ENCODE measurements at places on chromosomes 11 and 22. TPM values are rescaled to one million over a fixed set of nuclear protein-coding genes. Genes with fewer than 3 reads are reported as not detected.

DNA sequence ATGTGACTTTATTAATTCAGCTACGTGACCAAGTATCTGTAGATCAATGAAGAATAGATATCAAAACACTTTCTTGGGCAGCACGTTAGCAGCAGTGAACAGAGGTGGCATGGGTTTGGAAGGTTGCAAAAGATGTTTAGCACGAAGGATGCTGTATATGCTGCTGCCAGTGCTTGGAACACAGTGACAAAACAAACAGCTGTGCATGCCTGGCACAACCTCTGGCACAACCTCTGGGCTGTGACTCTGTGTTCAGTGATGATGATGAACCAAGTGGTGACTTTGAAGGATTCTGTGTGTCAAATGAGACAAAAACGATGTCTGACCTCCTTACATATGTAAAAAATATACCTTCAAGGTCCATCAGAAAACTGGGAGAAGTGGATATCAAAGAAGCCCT, 104.7 kb downstream of the TBC1D22A start:
- DNase-seq, result no peak

CSNK1E gene
- 115 TPM for total RNA-seq

GPR83 gene
- total RNA-seq, result 0.09 TPM

DNA sequence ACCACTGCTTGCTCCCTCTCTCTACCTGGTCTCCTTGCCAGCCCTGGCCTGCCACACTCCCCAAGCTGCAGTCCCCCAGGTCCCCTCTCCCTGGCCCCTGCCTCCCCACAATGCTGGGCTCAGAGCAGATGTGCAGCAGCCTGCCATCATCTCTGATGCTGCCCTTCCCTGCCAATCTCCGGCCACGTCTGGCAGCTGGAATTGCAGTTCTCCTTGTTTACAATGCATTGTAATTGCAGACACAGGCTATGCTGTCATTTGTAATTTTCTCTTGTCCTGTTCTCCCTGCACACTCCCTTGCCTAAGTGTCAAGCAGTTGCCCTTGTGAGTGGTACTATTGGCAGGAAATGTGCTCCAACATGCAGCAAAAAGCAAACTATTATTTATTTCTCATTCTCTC, 222.3 kb downstream of the NTM start:
- no peak for DNase-seq

FERMT3 gene
- 130 TPM for total RNA-seq

DNA sequence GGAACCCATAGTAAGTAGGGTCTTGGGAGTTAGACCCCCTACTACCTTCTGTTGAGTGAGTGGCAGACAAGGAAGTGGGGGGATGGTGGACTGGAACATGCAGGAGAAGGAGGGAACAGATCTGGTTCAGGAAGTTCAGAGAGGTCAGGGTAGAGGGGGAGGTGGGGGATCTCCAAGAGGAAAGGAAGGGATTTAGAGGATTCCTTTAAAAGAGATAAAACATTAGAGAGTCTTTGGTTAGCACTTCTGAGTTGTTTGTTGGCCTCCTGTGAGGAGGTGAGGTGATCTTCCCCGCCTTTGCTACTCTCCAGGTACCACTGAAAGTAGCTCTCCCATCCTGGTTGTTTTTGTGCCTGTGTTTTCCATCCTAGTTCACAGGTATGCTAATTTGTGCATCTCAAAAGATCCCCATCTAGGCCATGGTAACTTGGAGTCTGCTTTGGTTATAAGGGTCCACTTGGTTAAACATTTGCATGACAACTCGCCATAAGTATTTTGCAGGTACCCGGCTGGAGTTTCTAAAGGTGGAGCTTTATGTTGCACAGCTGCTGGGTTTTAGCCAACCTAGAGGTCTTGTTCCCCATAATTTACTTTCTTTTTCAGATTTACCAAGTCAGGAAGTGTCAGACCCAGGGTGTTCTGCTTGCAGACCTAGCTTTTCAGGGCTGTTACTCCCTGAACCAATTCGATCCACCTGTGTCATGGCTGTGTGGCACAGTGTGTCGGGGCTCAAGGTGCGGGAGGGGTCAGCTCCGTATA, 79.3 kb upstream of the SORL1 start:
- no peak for DNase-seq

- DNase-seq, result no peak
These were observed 18.4 kb downstream of the DEUP1 start for GRCh38 chr11:93348930-93349329.

JHY gene
- 2.8 TPM for total RNA-seq

DNA sequence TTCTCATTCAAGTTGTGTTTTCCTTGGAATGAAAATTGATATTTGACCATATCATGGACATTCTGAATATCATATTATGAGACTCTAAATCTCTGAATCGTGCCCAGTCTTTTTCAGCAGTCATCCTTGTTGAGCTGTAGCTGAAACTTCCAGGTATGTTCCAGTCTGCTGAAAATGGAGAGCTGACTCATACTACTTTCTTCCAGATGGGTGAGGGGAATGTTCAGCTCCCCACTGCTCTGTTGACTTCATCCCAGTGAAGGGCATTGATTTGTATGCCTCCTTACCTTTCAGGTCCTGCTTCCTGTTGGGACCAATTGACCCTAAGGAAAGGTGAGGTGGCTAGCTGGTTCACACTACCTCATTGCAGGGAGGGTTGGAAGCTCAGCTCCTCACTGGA, 3.5 kb downstream of the OR5P2 start:
- DNase-seq, result no peak

DNA sequence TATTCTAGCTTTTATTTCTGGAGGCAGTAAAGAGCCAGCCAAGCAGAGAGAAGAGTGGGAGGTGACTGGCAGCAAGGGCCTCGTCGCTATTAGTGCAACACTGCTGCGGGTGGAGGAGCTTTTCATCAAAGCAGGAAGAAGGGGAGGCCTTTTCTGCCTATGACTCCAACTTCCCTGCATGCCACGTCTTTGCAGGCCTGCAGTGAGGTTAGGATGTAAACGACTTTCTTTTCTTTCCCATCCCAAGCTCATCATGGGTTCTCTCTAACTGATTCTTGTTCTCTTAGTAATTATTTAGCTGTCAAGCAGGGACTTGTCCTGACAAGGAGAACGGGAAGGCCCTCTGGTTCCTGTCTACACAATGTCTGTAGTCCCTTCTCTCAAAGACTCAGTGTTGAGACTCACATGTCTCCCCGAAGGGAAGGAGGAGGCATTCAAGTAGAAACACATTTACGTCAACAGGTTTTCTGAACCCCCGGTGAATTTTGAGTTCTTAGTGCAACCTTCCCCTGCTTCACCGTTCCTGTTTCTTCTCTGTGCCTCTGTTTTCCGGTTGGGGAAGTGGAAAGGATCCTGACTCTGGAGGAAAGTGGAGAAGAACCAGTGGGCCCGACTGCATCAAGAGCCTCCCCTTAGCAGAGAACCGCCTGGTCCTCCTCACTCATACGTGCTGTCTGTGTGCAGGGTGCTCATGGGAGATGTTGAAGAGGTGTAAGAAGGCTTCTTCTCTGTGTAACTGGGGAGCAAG, 56.9 kb downstream of the PACS1 start:
- DNase-seq, result peak; percentile 57

WT1 gene
- not detected for total RNA-seq

DNA sequence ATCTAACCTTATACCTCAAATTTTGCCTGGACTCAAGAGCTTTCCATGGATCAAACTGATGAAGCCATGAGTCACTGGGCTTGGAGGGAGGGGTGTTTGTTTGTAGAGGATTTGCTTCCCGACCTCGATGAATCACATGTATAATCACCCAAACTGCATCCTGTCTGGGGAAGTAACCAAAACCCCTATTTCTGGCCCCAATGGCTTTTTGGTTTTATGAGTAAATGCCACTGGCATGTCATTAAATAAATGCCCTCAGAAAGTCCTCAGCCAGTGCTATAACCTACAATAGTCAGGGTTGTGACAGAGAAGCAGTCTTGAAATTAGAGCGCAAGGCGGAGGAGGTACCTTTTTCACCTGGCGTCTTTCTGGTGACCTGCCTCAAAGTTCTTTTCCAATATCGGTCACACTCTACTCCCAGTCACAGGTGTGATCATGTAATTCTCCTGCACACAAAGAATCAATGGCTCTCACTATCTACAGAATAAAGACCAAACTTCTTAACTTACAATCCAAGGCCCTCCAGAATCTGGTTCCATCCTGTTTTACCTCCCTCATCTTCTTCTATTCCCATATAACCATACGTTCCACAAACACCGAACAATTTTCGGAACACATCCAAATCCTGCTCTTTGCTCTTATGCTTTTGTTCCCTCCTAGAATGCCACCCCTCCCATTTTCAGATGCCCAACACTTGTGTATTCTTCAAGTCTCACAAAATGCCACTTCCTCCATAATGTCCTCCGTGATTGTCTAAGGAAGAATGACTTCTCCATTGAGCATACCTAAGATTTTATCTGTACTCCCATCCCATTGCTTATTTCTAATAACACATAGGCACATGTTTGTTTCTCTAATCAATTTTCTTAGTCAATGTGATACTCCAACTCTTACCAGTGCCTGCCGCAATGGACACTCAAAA, 81.3 kb upstream of the BLID start:
- DNase-seq, result no peak

GRCh38 chr22:39238966-39239505, 5.7 kb downstream of the PDGFB start:
- no peak for DNase-seq

FLRT1 gene
- not detected for total RNA-seq

DNA sequence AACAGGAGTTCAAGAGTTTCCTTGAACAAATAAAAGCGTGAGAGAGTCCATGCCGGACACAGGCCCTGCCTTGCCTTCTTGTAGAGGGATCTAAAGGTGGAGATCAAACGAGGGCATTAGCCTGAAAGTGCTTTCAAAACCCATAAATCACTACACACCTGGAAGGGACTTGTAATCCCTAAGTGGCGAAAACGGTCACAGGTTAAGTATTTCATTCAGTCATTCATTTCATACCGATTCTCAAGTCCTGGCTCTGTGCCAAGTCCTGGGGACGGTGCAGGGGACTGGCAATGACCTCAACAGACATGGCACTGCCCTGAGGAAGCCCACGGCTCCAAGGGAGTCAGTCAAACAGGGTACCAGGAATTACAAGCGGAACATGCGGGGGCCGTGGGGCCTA, 26.6 kb downstream of the ELFN2 start:
- DNase-seq, result no peak

- no peak for DNase-seq
These were observed 341.1 kb upstream of the LUZP2 start for GRCh38 chr11:24155792-24156191.

GRCh38 chr22:41620589-41621098, at the start of gene DESI1:
DESI1 (minus strand) TSS chr22:41621043; CDS start chr22:41620839, 204 bp downstream.
- no peak for DNase-seq

OR51B5 gene
- not detected for total RNA-seq

DNA sequence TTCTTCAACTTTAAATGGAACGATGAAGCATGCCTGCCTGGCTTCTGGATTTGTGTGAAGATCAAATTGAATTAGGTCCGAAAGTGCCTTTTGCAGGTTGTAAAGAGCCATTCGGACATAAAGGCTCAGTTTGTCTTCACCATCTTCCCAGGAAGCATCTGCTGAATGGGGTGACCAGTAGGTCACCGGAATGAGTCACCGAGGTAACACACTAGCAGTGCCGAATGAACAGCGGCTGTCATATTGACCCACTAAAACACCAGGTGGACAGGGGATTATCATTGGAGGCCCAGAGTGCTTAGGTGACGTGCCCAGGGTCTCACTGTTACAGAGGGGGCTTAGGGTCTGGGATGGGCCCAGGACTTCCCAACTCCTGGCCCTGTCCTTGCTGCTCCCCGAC, 43.1 kb upstream of the MYH9 start:
- no peak for DNase-seq

GRCh38 chr11:74686792-74687191, 44.4 kb downstream of the CHRDL2 start:
- no peak for DNase-seq

GRM5 gene
- total RNA-seq, result not detected

DNA sequence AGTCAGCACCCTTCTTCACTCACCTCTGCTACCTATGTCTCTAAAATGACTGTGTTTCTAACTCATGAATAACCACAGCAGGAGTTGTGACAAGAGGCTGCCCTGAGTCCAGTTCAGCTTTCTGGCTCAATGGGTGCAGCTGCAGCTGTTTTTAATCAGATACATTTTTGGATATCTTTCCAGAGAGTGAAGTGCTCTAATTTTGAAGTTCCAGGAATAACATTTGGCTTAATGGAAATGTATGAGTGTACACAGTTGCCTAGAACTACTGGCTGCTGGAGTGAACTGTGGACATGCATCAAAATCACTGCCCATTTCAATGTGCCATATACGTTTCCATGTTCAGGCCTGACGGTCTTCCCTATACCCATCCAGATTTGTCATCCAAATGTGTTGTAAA, 769.5 kb upstream of the ANO3 start:
- no peak for DNase-seq

DNA sequence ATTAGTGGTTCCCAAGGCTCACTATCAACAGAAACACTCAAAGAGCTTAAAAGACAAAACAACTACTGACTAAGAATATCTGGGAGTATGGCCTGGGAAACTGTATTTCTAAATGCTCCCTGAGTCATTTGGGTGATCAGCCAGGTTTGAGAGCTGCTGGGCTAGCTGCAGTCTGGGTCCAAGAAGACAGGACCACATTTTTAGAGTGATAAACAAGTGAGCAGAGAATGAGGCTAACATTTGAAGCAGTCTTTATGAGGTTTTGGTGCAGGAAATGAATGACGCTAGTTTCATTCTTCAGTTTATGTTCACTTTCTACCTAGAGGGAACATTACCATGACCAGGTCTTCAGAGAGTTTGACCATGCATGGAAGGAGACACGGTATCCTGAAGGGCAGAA, 97.7 kb downstream of the TEAD1 start:
- no peak for DNase-seq

DNA sequence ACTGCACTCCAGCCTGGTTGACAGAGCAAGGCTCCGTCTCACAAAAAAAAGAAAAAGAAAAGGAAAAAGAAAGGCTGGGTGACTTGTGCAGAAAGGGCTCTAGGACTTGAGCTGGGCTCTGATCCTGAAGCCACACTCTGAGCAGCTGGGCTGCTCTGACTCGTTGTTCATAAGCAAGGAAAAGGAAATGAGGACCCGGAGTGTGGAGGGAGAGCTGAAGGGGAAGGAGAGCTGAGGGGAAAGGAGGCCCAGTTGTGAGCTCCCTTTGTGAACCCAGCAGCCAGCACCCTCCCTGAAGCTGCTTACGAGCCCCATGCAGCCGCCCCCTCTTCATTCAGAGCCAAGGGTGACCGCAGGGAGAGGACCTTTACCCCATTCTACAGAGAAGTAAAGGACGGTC, 12.3 kb upstream of the SH3BP1 start:
- DNase-seq, result no peak

DNA sequence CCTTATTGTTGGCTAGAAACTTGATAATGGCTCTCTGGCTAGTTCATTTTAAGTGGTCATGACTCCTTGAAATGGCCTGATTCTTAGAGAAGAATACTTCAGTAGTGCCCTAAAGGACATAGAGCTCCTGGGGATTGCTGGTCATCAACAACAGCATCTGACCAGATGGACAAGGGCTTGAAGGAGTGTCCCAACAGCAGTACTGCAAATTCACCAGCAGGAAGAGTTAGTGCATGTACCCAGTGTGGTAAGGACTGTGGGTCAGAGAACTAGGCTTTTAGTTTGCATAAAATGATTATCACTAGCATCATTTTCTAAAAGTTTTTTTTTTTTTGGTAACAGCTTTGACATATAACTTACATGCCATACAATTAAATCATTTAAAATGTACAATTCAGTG, 39.5 kb upstream of the CUL5 start:
- DNase-seq, result no peak

AIFM3 gene
- total RNA-seq, result 0.33 TPM

CD248 gene
- 14.7 TPM for total RNA-seq

C22orf31 gene
- total RNA-seq, result not detected

UBQLNL gene
- 0.47 TPM for total RNA-seq

Measured in T-cell (primary cell).